HFFc6 (cell line): ENCODE measurements at places on chromosomes 2 and 18. TPM values are rescaled to one million over a fixed set of nuclear protein-coding genes. Genes with fewer than 3 reads are reported as not detected.

Gene STARD6
- 0.36 to 0.41 TPM in 2 of 3 replicates, not detected in the other for total RNA-seq

Gene ST6GAL2
- 0.12 to 0.14 TPM in 2 of 3 replicates, not detected in the other for total RNA-seq

Gene CDCA7
- 5.2 to 9.1 TPM (median 7.4 TPM) in 3 replicates for total RNA-seq

Gene RBM43
- total RNA-seq, result 3.8 to 6.9 TPM (median 4.8 TPM) in 3 replicates

Gene BMP10
- total RNA-seq, result not detected in 3 replicates

Gene EGR4
- not detected in 3 replicates for total RNA-seq

Gene AFF3
- 1.0 and 7.6 TPM in 2 replicates for total RNA-seq
